Tibial nerve (tissue), 4 donors: ENCODE measurements at places on chromosomes 6 and 20. TPM values are rescaled to one million over a fixed set of nuclear protein-coding genes. Genes with fewer than 3 reads are reported as not detected.

GRCh38 chr6:149580880-149581279 is 14.7 kb downstream of the GINM1 start:
- no peak for DNase-seq

- DNase-seq = no peak
Measured at GRCh38 chr6:158039571-158040050, 57.9 kb downstream of the SYNJ2 start.

GRCh38 chr6:101762851-101763250 is 369.3 kb downstream of the GRIK2 start:
- DNase-seq = no peak

- DNase-seq = peak; percentile 58
Measured at GRCh38 chr6:45421709-45422502, 44.2 kb upstream of the SUPT3H start.

- no peak for DNase-seq
Measured at GRCh38 chr6:132400555-132400882, 756 bp downstream of the MOXD1 start.

GRCh38 chr20:63648895-63649589 is 4.2 kb downstream of the STMN3 start:
- no peak for DNase-seq

DNA sequence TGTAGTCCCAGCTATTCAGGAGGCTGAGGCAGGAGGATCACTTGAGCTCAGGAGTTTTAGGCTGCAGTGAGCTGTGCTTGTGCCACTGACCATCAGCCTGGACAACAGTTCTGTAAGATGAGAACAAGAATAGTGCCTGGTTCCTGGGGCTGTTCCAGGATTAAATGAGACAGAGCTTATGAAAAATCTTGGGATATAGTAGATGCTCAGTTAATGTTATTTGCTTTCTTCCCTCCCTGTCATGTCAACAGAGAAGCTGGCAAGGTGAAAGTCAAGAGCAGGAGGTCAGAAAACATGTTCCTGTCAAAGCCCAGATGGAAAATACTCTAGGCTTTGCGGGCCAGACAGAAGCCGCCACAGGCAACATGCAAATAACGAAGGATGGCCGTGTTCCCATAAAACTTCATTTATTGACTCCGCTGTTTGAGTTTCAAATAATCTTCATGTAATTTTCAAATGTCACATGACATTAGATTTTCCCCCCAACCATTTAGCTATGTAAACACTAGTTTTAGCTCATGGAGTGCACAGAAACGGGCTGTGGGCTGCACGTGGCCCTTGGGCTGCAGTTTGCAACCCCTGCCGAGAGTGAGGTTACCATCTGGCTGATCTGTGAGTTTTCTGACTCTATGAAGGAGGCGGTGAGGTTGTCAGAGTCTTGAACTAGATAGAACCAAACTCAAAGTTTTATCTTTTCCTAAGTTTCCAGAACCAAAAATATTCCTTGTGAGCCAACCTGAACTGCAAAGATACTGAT is 63.4 kb upstream of the PMEPA1 start:
- no peak for DNase-seq

- no peak for DNase-seq
Measured at GRCh38 chr6:144666781-144667180, 381.6 kb downstream of the UTRN start.

DNA sequence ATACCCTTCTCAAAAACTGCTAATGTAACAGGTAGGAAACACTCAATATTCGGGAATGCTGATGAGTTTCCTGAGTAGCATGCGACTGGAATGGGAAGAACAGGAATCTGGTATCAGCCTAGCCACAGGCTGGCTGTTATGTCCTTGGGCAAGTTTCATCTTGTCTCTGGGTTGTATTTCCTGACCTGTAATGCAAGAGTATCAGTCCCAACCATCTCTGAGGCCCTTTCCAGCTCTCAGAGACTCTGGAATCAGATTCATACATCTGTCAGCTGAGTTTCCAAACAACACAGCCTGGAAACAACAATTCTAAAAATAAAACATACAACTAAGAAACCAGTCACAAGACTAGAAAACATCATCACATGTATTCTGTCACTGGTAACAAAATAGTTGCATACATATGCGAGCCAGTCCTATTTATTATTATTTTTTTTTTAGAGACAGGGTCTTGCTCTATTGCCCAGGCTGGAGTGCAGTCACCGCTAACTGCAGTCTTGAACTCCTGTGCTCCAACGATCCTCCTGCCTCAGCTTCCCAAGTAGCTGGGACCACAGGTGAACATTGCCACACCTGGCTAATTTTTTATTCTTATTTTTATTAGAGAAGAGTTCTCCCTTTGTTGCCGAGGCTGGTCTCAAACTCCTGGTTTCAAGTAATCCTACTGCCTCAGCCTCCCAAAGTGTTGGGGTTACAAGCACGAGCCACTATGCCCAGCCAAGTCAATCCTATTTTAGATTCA is 16.7 kb upstream of the TFAP2A start:
- DNase-seq = no peak

DNA sequence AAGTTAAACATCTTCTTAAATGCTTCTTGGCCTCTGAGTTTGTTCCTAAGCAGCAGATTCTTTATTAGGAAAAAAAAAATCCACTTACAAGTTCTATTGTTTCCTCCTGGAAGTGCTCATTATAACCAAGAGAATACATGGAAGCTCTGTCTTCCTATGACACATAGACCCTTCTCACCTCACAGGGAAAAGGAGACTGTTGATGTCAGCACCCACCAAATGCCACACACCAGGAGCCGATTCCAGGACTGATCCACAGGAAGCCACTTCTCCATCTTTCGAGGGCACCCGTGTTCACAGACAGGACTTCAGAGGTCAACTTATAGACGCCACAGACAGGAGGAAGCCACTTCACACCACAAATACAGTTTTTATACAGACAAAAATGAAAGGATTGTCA is 13.4 kb upstream of the BNIP5 start:
- no peak for DNase-seq

The SH3BGRL2 gene
- 54.6 TPM for total RNA-seq

GRCh38 chr6:26003102-26003694 is 40.6 kb downstream of the TRIM38 start:
- peak; percentile 50 for DNase-seq

GRCh38 chr6:75855052-75855451 is 106.0 kb downstream of the MYO6 start:
- no peak for DNase-seq

DNA sequence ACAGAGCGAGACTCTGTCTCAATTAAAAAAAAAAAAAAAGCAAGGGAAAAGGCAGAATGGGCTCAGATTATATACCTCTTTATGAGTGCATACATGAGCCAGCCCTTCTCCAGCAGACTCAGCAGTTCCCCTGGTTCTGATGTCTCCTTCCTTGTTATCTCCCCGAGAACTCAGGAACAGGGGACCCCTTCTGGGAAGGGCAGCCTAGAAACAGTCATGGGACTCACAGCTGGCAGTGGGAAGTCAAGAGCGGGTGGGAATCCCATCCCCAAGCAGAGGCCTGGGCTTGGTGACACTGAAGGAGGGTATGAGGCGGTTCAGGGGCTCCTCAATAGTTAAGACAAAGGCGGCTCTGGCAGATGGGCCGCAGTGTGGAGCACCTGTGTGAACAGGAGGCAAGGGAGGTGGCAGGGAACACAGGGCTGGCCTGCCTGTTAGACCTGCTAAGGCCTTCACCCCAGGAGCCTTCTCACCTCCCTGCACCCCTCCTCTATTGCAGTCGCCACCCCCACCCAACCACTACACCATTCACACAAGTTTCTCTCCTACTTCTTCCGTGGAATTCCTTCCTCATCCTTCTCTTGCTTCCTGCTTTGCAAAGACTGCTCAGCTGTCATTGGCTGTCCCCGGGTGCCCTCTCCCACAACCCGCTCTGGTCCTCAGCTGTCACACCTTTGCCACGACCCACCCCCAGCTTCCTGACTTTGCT is 29.7 kb upstream of the MDFI start:
- no peak for DNase-seq

DNA sequence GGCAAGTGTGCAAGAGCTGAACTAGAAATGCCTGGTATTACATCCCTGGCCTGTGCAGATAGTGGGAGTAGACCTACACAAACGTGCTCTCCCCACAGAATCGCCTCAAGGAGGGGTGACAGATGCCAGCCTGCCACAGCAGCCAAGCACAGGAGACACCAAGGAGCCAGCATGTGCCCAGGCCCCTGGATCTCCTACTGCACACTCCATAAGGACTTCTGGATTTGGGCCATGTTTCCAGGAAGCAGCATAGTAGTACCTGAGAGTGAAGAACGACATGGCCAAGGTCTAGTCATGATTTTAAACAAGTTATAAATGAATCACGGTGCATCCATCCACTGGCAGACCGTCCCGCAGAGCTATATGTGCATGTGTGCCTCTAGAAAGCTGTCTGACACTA is 232.2 kb downstream of the SYNDIG1 start:
- DNase-seq = no peak

DNA sequence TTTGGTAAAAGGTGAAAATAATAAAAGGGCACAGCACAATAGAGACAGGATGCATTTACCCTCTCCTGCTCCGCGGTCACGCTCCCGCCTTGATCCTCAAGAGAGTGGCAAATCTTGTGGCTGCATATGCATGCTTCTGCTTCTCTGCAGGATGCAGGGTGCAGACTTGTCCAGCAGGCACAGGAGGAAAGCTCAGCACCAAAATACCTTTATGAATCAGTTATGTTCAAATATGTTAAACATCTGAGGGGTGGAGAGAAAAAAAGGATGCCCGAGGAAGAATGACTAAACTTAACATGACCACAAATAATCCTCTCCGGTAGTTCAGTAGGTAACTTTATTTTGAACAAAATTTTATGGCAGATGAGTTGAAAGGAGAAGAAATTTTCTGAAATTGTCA is 366.1 kb upstream of the SOX4 start:
- DNase-seq = no peak

- no peak for DNase-seq
Measured at GRCh38 chr20:42938441-42939205, 251.1 kb downstream of the PTPRT start.

DNA sequence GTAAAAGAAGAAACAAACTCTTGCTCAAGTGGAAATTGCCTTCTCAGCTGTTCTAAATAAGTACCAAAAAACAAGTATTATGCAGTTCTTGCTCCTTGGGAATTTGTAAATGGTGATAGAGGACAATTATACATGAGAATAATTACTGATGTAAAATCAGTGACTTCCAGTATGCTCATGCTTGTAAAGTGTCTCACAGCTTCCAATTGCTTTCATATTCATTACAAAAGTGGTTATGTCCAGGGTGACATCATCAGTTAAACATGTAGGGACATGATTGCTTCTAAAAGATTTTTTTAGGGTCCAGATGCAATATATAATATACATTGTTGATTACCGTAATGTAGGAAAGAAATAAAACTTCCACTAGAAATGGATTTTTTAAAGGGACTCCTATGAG is 122.8 kb upstream of the B3GAT2 start:
- DNase-seq = no peak

The OR12D3 gene
- total RNA-seq = not detected

DNA sequence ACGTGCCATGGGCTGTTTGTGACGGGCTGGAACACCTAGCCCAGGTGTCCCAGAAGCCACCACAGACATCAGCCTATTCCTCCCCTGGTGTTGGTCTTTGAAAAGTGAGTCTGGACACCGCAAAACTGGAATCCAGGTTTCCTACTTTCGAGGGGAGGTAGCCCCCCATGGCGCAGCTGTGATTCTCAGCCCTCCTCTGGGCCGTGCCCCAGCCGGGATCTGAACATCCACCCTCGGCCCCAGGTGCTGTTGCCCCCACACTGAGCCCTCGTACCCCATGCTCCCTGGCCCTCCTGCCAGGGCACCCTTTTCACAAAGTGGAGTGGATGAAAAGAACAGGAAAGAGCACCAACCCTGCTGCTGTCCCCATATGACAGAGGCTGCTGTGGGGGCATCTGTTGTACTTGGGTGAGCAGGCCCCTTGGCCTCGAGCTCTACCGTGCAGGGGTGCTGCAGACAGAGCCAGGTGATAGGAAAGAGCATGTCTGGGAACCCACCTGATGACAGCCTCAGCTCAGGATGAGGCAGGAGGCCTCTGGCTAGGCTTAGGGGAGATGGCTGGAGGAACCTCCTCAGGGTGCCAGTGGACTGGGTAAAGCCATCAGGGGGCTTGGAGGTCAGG is 18.8 kb upstream of the MAS1L start:
- DNase-seq = no peak

The MDFI gene
- 13.5 TPM for total RNA-seq

GRCh38 chr6:149716181-149716963 is 1.5 kb downstream of the LATS1 start:
- no peak for DNase-seq

The CST7 gene
- 0.84 TPM for total RNA-seq

GRCh38 chr6:107539409-107539808 is 49.5 kb downstream of the SOBP start:
- DNase-seq = no peak

The TMEM170B gene
- 6.9 TPM for total RNA-seq

DNA sequence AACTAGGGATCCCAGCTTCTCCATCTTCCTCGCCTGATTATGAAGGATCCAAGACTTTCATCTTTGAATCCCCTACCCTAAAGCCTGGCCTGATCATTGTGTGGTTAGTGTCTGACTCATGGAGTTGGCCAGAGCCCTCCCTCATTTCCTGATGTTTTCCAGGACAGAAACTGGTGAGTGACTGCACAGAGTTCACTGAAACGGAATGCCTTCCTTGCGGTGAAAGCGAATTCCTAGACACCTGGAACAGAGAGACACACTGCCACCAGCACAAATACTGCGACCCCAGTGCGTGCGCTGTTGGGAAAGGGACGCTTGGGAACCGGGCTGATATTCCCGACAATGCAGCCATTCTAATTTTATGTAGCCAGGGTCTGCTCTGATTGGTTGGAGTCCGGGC is 4.0 kb downstream of the CD40 start:
- no peak for DNase-seq

DNA sequence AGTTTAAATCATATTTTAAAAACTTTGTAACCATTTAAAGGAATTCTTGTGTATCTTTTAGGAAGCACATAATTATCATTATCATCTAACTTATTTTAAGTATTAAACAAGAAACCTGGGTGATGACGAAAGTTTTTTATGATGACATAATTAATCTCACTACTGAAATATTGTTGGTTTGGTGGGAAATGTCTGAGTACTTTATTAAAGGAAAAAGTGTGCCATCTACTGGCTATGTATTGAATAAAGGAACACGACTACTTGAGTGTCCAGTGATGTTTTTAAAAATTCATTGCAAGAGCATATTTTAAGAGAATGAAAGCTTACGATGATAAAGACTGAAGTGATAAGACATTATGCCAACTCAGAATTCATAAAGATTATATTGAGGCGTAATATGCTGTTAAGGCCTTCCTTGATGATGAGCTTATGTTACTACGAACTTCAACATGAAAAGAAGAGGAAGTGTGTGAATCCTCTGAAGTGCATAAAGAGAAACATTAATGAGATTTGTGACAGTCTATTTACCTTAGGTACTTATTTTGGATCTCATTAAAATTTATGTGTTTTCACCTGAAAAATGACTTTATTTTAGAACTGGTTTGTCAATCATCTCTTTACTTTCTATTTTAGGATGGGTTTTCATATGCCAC is 12.0 kb upstream of the TRMT11 start:
- no peak for DNase-seq

GRCh38 chr20:64245746-64246595 is 9.6 kb upstream of the PCMTD2 start:
- no peak for DNase-seq

The SUPT3H gene
- total RNA-seq = 16.5 TPM

GRCh38 chr20:37839432-37839827 is 63.5 kb upstream of the VSTM2L start:
- no peak for DNase-seq
